ENCODE measurements at places on chromosomes 16 and 17. TPM values are rescaled to one million over a fixed set of nuclear protein-coding genes. Genes with fewer than 3 reads are reported as not detected.

The TBC1D28 gene
- not detected for total RNA-seq

GRCh38 chr17:50204431-50204830, 3.0 kb upstream of the COL1A1 start:
- peaks cover 3% of the 10 kb centered on the region for H3K4me1 ChIP-seq
- DNase-seq: no peak
- no peak overlapping the region for H3K4me3 ChIP-seq
- peaks cover 13% of the 10 kb centered on the region for H3K27me3 ChIP-seq
- H3K27ac ChIP-seq: no peak overlapping the region
- H3K36me3 ChIP-seq: no peaks in the 10 kb centered on the region

DNA sequence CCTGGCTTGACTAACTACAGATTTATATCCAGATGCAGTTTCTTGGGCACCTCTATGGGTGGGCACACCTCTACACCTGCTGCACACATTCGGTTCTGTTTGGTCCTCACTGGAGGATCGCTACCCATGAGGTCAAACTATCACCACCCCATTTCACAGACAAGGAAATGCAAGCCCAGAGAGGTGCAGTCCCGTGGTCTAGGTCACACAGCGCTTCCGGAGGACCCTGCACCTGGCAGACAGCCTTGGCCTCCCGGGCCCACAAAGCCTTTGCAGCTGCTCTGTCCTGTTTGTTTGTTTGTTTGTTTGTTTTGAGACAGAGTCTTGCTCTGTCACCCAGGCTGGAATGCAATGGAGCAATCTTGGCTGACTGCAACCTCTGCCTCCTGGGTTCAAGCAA, 39.3 kb upstream of the JPH3 start:
- no peak overlapping the region for H3K4me3 ChIP-seq
- DNase-seq: no peak
- no peaks in the 10 kb centered on the region for H3K36me3 ChIP-seq
- no peaks in the 10 kb centered on the region for H3K27me3 ChIP-seq

GRCh38 chr17:57551321-57552079, 193.6 kb downstream of the CCDC182 start:
- peaks cover 27% of the 10 kb centered on the region for H3K4me1 ChIP-seq
- H3K27ac ChIP-seq: no peak overlapping the region
- no peaks in the 10 kb centered on the region for H3K27me3 ChIP-seq
- no peaks in the 10 kb centered on the region for H3K36me3 ChIP-seq
- DNase-seq: no peak
